ENCODE measurements at places on chromosomes 2 and 18.

DNA sequence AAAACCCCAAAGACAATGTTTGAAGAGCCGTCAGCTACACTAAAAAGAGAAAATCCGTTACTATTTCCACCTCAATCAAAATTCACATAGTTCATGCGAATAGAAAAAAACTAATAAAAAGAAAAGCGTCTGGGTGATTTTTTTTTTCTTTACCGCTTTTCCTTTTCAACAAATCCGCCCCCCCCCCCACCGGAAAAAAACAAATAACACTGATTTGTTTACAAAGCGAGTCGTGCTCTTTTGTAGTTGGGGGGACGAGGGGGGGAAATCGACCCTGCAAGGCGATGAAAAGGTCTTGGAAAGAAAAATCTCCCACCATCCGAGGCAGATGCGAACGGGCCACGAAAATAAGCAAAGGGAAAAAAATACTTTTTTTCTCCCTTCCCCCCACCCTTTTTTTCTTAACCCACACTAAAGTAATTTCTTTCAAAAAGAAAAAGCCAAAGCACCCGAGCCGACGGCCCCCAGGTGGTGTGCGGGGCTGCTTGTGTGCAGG is 638 bp downstream of the ZNF521 start:
- no peak for DNase-seq

DNA sequence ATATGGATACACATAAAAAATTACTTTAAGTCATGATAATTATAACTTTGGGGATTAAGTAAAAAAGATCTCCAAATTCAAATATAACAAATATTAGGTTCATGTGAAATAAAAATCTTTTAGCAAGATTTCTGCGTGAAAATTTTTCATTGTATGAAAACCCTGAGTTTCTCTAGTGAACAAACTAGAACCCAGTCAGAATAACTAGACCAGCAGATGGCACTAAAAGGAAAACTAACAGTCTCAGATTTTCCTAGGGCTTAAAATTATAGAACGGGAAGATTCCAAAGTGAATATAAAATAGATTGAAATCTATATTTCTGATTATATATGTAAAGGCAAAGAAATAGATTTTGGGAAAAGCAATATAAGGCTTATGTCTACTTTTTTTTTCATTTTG is 43.3 kb downstream of the TMEM200C start:
- no peak for DNase-seq

GRCh38 chr2:240467659-240468302 is 32.3 kb downstream of the GPC1 start:
- DNase-seq: no peak

DNA sequence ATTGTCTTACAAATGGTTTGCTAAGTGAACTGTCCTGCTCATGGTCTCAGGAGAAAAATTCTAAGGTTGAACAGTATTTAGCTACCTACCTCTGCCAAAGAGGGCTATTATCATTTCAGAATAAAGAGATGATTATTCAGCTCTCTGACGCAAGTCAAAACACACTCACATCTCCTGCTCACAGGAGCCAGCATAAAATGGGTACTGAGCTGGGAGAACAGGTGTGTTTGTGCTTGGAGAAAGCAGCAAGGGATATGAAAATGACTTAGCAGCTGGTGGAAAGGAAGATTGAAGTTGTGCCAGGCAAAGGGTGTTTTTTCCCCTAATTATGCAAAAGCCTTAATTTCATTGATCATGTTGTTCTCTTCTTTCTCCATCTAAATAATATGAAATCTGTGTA is 47.3 kb upstream of the TANK start:
- no peak for DNase-seq

- no peak for DNase-seq
These were observed 7.4 kb downstream of the TRAF3IP1 start for GRCh38 chr2:238327751-238328150.

- DNase-seq: no peak
These were observed 48.7 kb downstream of the TRIP12 start for GRCh38 chr2:229873123-229873581.

GRCh38 chr2:200466425-200467418 is 43.1 kb downstream of the KCTD18 start:
- no peak for DNase-seq

DNA sequence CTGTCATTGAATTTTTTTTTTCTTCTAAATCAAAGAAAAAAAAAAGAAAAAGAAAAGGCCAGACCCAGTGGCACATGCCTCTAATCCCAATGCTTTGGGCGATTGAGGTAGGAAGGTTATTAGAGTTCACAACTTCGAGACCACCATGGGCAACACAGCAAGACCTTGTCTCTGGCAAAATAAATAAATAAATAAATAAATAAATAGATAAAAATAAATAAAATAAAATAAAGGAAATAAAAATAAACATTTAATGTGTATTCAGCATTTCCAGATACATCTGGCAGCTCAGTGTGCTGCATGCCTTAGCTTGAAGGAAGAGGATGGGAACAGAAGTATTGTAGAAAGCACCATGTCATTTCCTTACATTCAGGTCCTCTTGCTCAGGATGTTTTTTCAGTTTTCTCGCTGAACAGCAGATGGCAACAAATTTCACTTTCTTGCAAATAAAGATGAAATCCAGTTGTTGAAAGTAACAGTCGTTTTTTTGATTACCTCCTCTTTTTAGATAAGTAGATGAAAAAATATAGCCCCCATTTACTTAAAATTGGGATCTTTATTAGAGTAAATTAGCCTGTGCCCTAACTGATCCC is 25.7 kb upstream of the FAM178B start:
- no peak for DNase-seq

GRCh38 chr2:131521961-131522781 is 5.5 kb upstream of the CCDC74A start:
- no peak for DNase-seq

DNA sequence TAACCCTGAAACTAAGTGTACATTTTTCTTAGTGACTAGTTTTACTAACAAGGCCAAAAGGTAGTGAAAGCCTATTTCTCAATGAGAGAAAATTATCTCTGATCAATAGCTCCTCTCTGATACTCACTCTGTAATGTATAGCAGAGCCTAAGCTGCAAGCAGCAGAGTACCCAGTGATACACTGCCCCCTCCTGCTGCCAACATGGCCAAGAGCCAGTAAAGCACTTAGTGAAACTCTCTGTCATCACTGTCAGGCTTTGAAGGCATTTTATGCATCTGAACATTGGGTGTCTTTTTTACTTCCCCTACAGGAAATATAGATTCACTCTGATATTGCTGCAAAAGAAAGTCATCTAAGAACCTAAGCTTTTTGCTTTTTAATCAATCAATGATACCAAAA is 784.1 kb upstream of the CDH7 start:
- DNase-seq: no peak

DNA sequence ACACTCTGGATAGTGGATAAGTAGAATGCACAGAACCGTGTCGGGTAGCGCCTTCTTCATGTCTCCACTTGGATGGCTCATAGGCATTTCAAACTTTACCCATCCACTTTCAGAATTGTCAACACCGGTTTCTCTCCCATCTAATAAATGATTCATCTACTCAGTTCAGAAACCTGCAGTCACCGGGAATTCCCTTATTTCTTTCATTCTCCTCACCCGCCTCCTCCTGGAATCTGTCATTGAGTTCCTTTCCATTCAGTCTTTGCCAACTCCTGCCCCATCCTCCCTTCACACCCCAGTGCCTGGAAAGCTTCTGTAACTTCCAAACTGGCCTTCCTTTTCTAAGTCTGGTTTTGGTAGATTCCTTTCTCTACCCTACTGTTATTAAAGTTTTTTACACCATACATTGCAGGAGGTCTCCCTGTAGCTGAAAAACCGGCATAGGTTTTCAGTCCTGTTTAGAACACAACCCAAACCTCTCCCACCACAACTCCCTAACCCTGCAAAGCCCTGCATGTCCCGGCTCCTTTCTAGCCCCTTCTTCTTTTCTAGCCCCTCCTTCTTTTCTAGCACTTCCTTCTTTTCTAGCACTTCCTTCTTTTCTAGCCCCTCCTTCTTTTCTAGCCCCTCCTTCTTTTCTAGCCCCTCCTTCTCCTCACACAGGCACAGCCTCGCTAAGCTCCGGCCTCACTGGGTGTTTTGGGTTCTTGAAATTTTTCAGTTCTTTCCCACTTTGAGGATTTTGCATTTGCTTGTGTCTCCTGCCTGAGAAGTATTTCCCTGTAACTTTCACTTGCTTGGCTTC is 133.9 kb upstream of the KLHL14 start:
- no peak for DNase-seq

DNA sequence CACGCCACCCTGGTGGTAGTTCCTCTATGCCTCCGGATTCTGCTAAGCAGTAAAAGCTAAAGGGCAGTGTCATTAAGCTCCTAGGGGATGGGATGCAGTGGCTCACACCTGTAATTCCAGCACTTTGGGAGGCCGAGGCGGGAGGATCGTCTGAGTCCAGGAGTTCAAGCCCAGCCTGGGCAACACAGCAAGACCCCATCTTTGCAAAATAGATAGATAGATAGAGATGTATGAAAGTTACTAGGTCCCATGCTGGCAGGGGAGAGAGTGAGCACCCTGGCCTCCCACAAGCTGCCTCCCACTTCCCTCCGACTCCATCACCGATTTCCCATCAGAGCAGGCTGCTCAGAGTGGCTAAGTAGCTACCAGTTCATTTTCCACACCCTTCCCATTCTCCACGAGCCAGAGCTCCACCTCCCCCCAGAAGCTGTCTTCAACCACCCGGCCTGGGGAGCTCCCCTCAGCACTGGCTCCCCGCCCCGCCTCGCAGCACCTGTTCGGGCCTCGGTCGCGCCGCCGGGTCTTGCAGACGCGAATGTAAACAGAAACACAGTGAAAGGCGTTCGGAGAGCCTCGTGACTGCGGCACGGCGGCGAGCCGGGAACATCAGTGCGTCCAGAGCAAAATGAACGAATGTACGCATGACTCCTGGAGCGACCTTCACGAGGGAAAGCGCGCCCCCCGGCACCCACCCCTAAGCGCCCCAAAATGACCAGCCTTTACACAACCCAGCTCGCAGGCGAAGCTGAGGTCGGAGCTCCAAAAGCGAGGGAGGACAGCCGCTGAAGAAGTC is 598 bp upstream of the CEP68 start:
- DNase-seq: no peak

DNA sequence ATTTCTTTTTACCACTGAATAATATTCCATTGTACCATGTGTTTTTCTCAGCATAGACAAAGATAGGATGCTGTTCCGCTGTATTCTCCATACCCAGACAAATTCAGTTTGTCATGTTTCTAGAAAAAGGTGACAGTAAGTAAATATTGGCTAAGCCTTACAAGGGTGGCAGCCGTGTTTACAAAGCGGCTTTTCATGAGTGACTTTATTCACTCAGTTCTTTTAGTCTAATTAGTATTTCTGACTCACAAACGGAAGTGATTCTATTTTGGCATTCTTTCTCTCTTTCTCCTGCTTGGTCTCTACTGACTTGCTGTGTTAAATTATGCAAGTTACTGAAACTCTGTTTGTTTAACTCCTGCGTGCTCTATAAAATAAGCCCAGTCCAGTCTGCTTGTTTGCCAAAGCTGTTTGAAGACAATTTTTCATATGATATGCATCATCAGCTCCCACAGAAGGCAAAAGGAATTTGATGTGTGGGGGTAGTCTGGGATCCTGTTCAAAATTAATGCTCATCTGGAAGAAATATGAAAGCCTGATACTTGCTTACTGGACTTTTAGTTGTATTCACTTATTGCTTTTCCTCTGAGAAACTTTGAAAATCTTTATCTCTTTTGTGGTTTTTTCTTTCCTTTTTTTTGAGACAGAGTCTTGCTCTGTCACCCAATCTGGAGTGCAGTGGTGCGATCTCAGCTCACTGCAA is 2.3 kb upstream of the PLEKHH2 start:
- no peak for DNase-seq

DNA sequence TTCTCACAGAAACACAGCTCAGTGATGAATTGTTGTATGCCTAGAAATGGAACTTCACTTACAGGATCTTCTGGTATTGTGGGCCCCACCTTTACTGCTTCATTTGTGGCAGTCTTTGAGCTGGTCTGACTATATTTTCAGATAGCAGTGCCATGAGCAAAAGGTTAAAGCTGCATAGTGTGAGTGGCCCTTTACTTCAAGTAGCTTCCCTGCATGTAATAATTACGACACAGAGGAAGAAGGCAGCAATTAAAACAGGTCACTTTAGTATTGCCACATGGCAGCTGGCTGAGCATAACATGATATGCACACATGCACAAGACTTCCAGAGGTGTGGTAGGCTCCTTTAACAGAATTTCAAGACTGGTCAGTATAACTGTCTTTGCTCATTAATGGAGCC is 426.3 kb upstream of the ZEB2 start:
- no peak for DNase-seq

DNA sequence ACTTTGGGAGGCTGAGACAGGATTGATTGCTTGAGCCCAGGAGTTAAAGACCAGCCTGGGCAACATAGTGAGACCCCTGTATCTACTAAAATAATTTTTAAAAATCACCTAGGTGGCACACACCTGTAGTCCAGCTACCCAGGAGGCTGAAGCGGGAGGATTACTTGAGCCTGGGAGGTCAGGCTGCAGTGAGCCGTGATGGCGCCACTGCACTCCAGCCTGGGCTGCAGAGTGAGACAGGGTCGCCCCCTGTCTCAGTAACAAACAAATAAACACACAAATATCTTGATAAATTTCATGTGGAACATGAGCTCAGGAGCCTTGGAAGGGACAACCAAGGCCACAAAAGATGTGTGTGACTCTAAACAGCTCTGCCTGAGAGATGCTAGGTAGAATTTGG is 11.7 kb upstream of the ANKRD53 start:
- DNase-seq: no peak

DNA sequence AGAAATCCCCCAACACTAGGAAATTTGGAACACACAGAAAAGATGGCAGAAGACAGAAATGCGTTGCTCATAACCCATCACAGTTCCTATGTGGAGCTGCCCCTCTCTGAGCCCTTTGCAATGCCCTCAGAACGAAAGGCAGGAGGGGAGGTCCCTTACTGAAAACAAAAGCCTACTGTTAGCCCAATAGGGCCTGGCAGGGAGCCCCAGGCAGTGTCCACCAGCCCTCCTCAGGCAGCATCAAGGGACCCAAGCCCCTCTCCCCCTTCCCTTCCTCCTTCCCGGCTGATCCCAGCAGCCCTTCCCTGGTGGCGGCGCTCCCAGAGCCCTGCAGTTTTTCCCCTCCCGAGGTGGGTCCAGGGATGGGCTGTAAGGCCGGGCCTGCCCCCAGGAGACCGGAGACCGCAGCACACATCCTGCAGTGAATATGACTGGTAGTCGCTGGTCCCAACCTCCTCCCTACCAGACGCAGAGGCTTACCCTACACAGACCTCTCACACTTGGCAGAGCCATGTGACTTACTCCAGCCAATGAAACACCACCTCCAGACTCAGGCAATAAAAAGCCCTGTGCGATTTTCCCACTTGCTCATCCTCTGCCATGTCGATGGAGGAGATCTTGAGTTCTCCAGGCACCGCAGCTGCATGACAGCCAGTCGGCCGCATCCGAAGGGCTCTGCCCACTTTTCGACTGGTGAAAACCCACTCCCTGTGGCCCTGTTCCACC is 19.4 kb upstream of the DUSP2 start:
- DNase-seq: no peak

- DNase-seq: no peak
These were observed 55.2 kb upstream of the SEMA4C start for GRCh38 chr2:96924775-96925747.

GRCh38 chr2:181891966-181892798 is 652 bp downstream of the ITPRID2 start:
- peak; percentile 18 for DNase-seq

GRCh38 chr2:857937-858336 is 92.7 kb upstream of the SNTG2 start:
- no peak for DNase-seq

Data from stimulated activated CD4-positive, alpha-beta T cell treated with anti-CD3 and anti-CD28 coated beads, TNF-alpha, amount 100 ng/mL, for 1 hour (primary cell).